Stimulated activated CD4-positive, alpha-beta T cell treated with anti-CD3 and anti-CD28 coated beads, TNF-alpha, amount 100 ng/mL, for 1 hour (primary cell): ENCODE measurements at places on chromosomes 12 and 14.

- no peak for DNase-seq
Measured at GRCh38 chr14:43175896-43176295, 1331.2 kb downstream of the FSCB start.

- no peak for DNase-seq
Measured at GRCh38 chr14:23670481-23670880, 34.3 kb downstream of the DHRS2 start.

DNA sequence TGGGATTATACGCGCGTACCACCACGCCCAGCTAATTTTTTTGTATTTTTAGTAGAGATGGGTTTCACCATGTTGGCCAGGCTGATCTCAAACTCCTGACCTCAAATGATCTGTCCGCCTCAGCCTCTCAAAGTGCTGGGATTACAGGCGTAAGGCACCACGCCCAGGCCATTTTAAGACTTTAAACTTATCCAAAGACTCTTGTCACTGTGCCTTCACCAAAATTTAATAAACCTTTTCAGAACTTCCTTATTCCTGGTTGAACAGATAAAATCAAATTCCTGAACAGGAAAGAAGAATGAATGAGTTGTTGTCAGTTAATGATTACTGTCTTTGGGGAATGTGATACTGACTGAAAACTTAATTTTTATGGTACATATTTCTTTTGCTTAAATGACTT is 37.8 kb downstream of the GIT2 start:
- DNase-seq, result no peak

GRCh38 chr12:111220363-111220762 is 148.5 kb downstream of the PHETA1 start:
- DNase-seq, result no peak

DNA sequence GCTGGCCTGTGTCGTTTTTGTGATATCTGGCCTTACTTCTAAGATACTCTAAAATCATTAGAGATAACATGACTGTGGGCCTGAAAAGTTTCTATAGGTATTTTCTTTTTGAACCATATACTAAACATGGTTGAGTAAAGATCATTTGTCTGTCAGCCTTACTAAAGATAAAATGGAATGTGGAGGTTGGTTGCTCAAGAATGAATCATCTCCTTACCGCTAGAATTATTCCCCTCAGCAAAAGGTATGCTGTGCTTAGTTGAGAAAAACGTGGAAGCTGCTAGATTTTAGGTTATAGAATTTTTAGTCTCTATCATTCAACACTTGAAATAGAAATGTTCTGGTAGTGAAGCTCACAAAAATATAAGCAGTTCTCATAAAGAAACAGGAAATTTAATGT is 407.3 kb downstream of the AEBP2 start:
- no peak for DNase-seq

GRCh38 chr14:54053386-54053745 is 96.7 kb upstream of the BMP4 start:
- DNase-seq, result no peak

DNA sequence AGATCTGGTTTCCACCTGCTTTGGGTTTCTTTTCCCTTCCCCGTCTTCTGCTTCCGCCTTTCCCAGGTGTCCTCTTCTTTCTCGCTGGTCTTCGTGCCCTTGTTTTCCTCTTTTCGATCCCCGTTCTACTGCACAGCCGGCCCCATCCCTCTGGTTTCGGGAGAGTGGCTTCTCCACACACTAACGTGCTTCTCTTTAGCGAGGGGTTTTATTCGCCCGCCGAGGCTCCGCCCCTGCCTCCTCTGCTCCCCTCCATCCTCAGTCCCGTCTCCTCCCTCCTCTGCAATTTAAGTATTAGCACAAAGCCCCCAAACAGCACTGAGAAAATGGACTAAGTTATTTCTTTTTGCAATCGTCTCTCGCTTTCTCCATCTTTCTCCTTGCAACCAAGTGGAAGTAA is at the start of gene SLC7A8:
TSS of gene SLC7A8 (minus strand) at position 182 of the 400 bp plus-strand sequence. CDS start 746 bp downstream, outside the sequence.
- no peak for DNase-seq

DNA sequence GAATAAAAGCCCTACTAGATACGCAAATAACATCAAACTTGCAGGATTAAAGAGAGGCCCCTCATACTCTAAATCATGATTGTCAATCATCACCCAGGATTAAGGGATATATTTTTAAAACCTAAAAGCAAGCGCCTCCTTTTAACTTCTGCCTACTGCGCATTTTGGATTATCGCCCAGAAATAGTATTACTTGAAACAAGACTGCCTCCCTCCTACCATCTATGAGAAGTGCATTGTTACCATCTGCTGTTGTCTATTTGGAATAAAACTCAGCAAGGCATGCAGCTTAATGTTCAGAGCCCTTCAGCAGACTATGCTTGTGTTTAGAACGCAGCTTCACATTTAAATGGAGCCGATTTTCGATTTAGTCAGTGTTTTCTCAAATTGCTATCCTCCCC is 79.6 kb downstream of the EXOC5 start:
- DNase-seq, result no peak

- no peak for DNase-seq
Measured at GRCh38 chr12:93763746-93764147, 86.6 kb downstream of the CRADD start.

- DNase-seq, result no peak
Measured at GRCh38 chr14:34978444-34978843, 4.3 kb upstream of the SRP54 start.

- DNase-seq, result no peak
Measured at GRCh38 chr12:57066245-57066644, 12.3 kb downstream of the NEMP1 start.

- no peak for DNase-seq
Measured at GRCh38 chr12:14326699-14327098, 38.8 kb upstream of the ATF7IP start.

GRCh38 chr12:79083181-79083580 is 218.6 kb downstream of the SYT1 start:
- no peak for DNase-seq

GRCh38 chr14:65164068-65164824 is 61.9 kb upstream of the MAX start:
- DNase-seq, result no peak

GRCh38 chr12:43282106-43282505 is 269.9 kb downstream of the ADAMTS20 start:
- no peak for DNase-seq

DNA sequence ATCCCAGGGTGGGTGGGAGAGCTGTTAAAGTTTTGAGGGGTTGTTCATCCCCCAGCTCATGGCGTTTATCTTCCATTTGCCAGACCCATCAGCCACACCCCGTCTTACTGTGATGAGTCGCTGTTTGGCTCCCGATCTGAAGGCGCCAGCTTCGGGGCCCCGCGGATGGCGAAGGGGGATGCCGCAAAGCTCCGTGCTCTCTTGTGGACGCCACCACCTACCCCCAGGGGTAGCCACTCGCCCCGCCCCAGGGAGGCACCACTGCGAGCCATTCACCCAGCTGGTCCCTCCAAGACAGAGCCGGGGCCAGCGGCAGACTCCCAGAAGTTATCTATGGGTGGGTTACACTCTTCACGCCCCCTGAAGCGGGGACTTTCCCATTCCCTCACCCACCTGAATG is 5.7 kb downstream of the RITA1 start:
- DNase-seq, result no peak

- DNase-seq, result no peak
Measured at GRCh38 chr12:88946372-88946997, 366.2 kb upstream of the KITLG start.

- DNase-seq, result no peak
Measured at GRCh38 chr14:102591372-102591943, 991 bp upstream of the RCOR1 start.

GRCh38 chr14:33561488-33562175 is 389.2 kb downstream of the EGLN3 start:
- DNase-seq, result no peak

- no peak for DNase-seq
Measured at GRCh38 chr12:97556302-97556779, 93.7 kb downstream of the RMST start.

- DNase-seq, result no peak
Measured at GRCh38 chr14:44372231-44372630, 134.9 kb downstream of the FSCB start.
